Kasumi-1 (cell line): ENCODE measurements at places on chromosomes 4 and X.
A peak's percentile ranks its signal among the peaks of the same experiment; 100 is the strongest.

DNA sequence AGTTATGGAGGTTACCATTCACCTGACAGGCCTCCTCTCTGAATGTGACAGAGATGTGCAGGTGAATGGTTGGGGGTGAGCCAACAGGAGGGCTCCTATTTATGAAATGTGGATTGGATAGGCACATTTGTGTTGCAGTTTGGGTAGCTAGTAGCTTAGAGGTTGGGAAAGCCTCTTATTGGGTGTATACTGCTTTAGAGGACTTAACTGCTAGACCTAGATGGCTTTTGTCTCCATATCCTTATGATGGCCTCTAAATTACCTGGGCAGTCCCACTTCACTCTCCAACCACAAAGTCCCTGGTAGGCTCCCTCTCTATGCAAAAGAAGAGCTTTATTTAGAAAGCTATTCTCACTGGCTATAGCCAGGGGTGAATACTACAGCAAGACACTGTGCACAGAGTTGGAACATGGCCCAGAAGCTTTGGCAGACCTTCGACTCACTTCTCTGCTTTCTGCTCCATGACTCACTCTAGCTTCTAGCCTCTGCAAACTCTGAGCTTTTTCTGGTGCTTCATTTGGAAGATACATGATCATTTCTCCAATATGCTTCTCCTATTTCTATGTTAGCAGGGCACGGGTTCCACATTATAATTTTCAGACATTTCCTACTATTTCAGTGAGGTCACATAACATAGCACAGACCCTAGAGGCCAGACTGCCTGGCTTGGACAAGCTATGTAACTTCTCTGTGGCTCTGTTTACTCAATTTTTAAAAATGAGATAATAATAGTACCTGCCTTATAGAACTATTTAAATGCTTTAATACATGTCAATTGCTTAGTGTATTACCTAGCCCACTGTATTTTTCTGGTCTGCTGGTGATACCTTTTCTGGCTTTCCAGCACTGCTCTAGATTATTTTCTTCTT, 6.0 kb upstream of the VGLL1 start:
- DNase-seq = peak; percentile 50

- no peak for DNase-seq
Measured at GRCh38 chr4:108166441-108167315, 2.1 kb downstream of the LEF1 start.

- no peak for DNase-seq
Measured at GRCh38 chrX:32137525-32137924, 1065.7 kb upstream of the FTHL17 start.

GRCh38 chr4:185090592-185090991, 52.5 kb upstream of the SLC25A4 start:
- DNase-seq = no peak

DNA sequence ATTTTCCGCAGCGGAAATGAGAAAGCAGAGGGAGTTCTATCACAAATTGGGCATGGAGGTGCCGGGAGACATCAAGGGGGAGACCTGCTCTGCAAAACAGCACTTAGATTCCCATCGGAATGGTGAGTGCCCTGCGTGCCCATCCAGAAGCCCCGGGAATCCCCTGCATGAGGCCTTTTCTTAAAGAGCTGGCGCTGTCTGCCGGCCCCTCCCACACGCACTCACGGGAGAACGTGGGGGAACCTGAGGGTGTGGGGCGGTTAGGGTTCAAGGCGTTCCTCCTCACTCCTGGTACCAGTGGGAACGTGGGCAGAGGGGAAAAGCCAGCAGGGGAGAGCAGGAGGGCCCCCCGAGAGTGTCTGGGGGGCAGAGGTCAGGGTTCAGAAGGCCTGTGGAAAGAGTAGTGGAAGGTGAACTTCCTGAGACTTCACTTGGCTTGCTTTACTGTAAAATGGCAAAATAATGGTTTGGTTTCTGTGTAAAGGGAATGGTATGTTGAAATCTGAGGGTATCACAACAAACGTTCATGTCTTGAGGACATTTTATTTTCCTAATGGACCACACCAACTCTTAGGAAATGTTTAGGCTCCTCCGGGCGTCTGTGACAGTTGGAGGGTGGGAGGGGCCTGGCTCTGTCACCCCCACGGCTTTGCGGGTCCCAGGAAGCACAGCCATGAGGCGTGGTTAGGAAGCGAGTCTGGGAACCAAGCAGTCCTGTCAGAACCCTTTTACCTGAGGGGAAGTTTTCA, 38.0 kb downstream of the PCGF3 start:
- DNase-seq = no peak

DNA sequence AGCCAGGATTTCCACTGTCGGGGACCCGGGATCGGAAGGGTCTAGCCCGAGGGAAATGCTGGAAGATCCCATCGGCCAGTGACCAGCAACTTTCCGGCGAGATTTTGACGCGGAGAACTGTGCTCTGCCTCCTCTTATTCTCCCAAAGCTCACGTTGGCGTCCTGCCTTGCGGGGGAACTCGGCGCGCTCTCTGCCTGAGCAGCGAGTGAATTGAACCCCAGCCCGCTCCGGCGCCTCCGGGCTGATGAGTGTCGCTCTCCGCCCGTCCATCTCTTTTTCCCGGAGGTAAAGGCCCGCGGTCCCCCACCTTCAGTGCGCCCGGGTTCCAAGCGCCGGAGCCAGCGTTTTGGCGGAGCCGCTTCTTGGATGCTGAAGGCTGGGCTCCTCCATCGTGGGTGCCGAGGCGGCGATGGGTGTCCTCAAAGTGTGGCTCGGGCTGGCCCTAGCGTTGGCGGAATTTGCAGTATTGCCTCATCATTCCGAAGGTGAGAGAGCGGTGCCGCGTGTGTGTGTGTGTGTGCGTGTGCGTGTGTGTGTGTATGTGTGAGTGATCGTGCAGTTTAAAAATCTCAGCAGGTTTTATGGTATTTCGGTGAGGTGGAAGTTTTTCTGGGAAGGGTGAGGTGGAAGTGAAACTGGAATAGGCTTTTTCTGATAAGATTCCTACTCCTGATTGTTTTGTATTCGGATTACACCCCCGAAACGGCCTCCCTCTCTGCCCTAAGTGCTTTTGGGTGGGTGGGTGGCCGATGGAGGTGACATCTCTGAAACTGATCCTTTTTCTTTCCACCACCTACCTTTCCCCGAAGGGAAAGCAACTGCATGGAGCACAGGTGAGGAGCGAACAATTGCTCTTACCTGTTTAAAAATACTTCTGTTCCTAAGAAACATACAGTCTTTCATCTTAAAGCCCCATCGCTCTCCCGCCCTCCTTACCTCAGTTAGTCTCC, 752 bp downstream of the FRAS1 start:
- DNase-seq = peak; percentile 20

GRCh38 chr4:45004326-45004725, 278.0 kb upstream of the GNPDA2 start:
- no peak for DNase-seq

DNA sequence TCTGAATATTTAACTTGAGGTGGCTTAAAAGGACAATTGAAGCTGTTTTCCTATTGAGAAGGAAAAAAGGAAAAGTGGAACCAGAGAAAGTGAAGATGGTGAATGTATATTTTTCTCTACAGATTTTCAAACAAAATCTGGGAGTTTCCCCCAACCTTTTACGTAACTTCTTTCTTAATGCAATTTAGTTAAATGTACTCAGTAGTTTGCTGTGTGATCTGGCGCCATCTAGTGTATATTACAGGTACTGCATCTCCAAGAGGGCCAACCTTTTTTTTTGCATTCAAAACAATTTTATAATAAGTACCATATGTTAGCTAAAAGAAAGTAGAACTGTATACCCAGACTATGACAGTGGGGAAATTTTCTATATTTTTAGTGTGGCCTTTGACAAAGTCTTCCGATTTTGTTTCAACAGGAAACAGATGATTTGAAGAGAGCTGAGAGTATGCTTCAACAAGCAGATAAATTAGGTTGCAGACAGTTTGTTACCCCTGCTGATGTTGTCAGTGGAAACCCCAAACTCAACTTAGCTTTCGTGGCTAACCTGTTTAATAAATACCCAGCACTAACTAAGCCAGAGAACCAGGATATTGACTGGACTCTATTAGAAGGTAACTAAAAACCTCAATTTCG, 82.0 kb downstream of the PLS3 start:
- DNase-seq = peak; percentile 47

DNA sequence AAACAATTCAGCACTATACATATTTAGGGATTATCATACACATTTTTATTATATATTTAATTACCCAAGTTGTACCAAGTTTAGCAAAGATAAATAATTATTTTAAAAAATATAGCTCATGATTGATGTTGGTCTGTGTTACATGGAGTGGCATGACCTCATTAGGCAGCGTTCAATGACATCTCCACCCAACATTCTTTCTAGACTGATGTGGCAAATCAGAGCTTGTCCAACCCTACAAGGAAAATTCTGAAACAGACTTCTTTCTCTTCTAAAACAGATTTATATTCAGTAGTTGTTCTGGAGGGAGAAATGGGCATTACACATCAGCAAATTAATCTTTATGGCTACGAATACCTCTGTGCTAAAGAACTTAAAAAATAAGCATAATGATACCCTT, 189.7 kb downstream of the PDGFC start:
- DNase-seq = no peak

GRCh38 chrX:76919761-76920160, 492.3 kb downstream of the MAGEE1 start:
- DNase-seq = no peak

- DNase-seq = no peak
Measured at GRCh38 chr4:61049018-61049417, 151.1 kb upstream of the ADGRL3 start.

GRCh38 chr4:129043523-129043922, 49.8 kb downstream of the SCLT1 start:
- DNase-seq = peak; percentile 8

DNA sequence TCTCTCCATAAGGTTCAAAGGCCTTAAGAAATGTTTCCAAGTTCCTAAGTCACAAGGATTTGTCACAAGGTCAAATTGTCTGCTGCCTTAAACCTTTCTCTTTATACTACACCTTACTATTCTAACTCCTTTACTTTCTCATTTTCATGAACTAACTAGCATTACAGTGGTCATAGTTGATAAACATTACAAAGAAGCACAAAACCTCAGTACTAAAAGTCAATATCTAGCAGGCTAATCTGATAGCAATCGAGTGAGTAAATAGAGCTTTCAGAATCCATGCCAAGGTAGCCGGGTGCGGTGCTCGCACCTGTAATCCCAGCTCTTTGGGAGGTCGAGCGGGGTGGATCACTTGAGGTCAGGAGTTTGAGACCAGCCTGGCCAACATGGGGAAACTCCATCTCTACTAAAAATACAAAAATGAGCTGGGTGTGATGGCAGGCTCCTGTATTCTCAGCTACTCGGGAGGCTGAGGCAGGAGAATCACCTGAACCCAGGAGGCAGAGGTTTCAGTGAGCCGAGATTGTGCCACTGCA, 510.0 kb downstream of the GBA3 start:
- DNase-seq = no peak

DNA sequence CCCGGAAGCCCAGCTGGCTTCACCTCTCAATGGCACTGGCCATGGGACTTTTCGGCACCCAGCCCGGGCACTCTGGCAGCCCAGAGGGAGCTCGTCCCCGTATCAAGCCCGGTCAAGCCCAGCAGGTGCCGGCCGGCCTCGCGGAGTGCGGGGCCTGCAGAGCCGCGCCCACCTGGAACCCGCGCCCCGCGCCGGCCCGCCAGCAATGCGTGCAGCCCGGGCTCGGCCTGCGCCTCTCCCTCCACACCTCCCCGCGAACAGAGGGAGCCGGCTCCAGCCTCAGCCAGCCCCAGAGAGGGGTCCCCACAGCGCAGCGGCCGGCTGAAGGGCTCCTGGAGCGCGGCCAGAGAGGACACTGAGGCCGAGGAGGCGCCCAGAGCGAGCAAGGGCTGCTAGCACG, 133.6 kb upstream of the FRG1 start:
- no peak for DNase-seq

GRCh38 chrX:153200462-153200861, 21.4 kb downstream of the MAGEA1 start:
- DNase-seq = no peak
